ENCODE measurements at places on chromosomes 3 and 15.

DNA sequence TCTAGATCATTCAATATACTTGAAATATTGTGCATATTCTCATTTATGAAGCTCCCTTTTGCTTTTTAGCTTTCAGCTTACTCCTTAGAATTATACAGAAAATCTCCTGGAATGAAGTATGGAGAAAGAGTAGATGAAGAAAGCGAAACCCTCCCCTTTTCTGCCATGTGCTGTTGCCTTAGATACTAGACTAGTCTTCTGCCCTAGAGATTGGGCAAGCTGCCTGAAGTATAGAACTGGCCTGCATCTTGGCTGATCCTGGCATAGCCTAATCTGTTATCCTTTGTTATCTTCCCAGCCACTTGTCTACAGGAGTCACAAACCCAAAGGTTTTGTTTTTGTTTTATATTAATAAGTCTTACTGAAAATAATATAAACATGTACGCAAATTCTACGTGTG, 138.8 kb downstream of the RBPMS2 start:
- DNase-seq, result no peak

DNA sequence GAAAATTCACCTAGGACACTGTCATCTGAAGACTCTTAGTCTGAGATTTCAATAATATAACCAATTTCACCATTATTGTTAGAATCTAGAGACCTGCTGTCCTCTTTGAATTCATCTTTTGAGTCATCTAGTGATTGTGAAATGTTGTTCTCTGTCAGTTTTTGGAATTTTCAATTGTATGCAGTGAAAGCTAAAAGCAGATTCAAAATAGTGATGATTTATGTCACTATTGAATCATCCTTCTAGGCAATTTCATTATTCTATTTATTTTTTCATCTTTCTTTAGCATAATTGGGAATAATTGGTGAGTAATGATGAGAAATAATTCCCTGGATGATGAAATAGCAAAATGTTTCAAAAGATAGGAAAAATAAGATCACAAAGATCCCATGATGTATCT, 101.7 kb upstream of the EIF1B start:
- DNase-seq, result no peak

DNA sequence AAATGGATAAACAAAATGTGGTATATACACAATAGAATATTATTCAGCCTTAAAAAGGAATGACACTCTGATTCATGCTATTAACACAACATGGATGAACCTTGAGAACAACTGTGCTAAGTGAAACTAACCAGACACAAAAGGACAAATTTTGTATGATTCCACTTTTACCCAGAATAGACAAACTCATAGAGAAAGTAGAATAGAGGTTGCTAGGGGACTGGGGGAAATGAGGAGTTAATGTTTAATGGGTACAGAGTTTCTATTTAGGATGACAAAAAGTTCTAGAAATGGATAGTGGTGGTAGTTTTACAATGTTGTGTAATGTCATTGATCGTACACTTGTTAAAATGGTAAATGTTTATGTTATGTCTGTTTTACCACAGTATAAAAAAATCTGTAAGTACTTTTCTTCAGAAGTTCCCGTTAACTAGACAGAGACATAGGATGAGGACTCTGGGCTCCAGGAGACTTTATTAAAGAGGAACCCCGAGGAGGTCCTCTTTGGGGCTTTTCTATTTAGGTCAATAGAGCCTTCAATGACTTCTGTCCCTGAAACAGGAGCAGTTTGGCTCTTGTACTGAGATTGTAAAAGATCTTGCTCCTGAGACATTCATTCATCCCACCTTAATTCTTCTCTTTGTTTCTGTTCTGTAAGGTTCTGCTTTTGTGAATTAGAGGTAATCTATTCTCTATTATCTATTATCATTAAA, 24.5 kb downstream of the ABHD6 start:
- no peak for DNase-seq

DNA sequence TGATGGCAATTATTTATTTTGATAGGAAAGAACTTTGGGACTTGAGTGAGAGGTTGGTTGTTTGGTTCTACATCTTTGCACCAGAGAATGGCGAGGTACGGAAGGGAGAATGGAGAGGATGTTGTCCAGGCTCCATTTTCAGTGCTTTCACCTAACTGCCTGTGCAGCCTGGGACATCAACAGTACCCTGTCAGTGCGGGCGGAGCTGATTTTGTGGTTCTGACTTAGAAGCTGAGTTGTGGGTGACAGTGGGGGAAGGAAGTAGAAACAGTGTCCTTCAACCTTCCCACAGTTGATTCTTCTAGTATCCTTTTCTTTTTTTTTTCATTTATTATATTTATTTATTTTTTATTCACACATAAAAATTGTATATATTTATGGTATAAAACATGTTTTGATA, 95.3 kb downstream of the TIGIT start:
- DNase-seq, result peak; percentile 20

DNA sequence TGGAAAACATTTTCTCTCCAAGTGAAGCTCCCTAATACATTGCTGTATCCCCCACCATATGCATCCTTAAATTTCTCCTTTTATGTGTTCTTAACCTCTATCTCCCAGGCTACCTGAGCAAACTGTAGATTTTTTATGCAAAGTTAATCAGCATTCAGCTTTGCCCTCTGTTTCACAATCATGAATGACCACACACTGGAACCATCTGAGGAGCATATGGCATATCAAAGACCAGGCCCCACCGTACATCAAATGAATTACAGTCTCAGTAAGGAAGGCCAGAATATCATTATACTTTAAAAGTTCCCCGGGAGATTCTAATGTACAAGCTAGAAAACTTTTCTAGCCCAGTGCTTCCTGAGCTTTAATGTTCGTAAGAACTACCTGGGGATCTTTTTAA, 115.5 kb upstream of the NECTIN3 start:
- no peak for DNase-seq

DNA sequence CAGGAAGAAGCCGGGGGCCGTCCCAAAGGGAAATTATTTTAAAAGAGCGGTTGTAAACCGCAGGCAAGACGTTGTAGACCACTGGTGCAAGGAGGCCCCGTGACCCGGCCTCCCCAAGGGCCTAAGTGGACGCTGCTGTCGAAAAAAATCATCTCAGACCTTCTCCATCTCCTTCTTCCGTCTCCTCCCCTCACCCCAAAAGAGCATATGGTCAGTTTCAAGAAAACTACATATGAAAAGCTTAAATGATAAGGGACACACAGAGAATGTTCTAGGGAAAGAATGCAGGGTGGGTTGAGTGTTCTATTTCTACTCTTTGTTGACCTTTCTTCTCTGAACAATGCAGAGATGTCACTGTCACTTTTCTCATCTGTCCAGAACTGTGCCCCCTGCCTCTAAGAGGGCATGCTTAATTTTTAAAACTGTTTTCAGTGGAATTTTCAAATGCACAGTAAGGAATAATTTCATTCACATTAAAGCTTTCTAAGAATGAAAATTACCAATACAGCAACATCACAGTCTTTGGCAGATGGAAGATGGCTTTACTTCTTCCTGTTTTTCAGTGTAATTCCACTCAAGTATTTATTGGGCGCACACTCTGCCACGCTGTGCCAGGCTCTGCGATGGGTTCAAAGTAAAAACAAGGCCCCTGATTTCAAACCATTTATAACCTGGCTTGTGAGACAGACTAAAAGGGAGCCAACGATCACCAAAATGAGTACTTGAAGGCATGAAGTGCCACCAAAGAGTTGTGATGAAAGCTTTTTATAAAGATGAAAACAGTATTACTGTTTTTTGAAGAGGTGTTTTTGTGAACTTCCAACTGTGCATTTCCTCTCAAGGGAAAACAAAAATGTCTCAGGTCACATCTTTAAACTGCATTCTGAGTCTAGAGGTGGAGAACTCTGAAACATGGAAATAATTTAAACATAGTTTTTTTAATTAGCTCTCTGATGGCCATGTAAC, 891 bp upstream of the TOP2B start:
- DNase-seq, result no peak

- no peak for DNase-seq
Measured at GRCh38 chr15:51093839-51094605, 684 bp downstream of the TNFAIP8L3 start.

- no peak for DNase-seq
Measured at GRCh38 chr3:140948460-140949249, 7.0 kb downstream of the SLC25A36 start.

GRCh38 chr15:82552861-82553260, 12.6 kb upstream of the RPS17 start:
- DNase-seq, result no peak

DNA sequence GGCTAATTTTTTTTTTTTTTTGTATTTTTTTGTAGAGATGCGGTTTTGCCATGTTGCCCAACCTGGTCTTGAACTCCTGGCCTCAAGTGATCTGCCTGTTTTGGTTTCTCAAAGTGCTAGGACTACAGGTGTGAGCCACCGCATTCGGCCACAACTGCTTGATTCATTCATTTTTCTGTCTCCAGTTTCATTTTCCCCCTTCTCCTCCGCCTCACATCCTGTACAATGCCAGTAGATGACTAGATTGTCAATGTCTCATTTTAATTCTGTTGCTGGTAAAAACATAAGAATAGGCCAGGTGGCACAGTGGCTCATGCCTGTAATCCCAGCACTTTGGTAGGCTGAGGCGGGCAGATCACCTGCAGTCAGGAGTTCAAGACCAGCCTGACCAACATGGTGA, 12.0 kb upstream of the ZNF592 start:
- peak; percentile 48 for DNase-seq

GRCh38 chr3:122572940-122573412, 4.5 kb upstream of the PARP15 start:
- DNase-seq, result peak; percentile 23
